ENCODE measurements at places on chromosomes 3 and 15. TPM values are rescaled to one million over a fixed set of nuclear protein-coding genes. Genes with fewer than 3 reads are reported as not detected.

PLA2G4D gene
- polyA plus RNA-seq = 0.29 TPM

GOLGA6L4 gene
- 4.1 TPM for polyA plus RNA-seq

CCDC39 gene
- 2.7 TPM for polyA plus RNA-seq

RAD51 gene
- polyA plus RNA-seq = 8.0 TPM

CCDC54 gene
- 4.4 TPM for polyA plus RNA-seq

PLIN1 gene
- polyA plus RNA-seq = not detected

FETUB gene
- 0.11 TPM for polyA plus RNA-seq

BSN gene
- polyA plus RNA-seq = 1.5 TPM

PML gene
- not detected for polyA plus RNA-seq

GRCh38 chr3:56962206-56962605, 98.3 kb upstream of the SPATA12 start:
- DNase-seq = no peak

GRCh38 chr3:151135541-151136337, 50.3 kb downstream of the MED12L start:
- DNase-seq = no peak

- DNase-seq = no peak
Observed at GRCh38 chr3:104132566-104133403, 1233.9 kb upstream of the ALCAM start.

GRCh38 chr15:28981351-28981720, 95.6 kb downstream of the APBA2 start:
- DNase-seq = no peak

DNA sequence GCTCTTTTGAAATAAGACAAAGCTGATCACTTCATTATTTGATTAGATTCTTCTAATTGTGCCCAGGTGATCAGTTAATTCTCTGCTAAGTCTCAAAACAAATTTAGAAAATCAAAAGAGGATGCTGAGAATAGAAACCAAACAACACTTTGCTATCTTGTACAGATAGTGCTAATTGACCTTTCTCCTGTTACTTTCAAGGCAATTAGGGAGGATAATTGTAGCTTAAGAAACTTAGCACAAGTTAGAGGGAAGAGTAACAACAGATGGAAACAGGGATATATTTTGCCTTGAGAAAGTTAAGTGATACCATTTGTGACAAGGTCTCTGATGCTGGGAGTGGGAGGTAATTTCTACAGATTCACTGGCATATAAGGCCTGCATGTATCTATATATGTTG, 344.8 kb upstream of the GRM7 start:
- DNase-seq = no peak

GRCh38 chr15:85394554-85395333, 14.3 kb downstream of the AKAP13 start:
- no peak for DNase-seq

DNA sequence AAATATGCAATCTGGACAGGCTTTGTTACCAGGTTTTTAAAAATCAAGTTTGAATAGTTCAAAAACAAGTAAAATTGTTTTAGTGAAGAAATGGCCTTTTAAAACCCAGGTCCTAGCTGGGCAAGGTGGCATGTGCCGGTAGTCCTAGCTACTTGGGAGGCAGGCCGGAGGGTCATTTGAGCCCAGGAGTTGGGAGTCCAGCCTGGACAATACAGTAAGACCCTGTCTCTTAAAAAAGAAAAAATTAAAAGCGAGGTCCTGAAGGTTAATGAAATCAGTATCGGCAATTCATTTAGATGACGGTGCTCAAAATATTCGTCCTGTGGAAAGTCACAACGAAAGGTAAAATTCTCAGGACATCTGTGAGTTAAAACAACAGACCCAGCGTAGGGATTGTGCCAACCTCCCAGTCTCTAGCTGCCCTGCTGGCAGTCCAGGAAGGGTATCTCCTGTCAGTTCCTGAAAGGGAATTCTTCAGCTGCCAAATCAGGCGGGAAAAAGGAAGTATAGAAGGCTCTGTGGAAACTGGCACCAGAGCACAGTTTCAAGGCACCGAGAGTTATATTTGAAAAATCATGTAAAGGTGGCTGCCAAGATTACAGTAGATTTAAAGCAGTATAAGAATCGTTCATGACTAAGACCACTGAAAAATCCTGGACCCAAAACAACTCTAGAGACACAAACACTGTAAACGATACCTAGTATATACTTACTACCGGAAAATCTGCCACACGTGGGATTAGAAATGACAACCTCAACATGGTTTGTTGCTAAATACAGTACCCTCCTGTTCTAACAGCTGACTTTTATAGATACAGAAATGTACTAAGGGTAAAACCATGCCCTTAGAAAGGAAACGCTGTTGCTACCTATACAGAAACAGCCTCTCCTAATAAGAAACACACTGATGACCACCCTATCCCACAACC, 1.2 kb upstream of the ABHD17C start:
- peak; percentile 31 for DNase-seq

GRCh38 chr3:54874816-54875556, 52.9 kb downstream of the LRTM1 start:
- DNase-seq = no peak

- DNase-seq = no peak
Observed at GRCh38 chr3:134353831-134354611, 20.2 kb downstream of the AMOTL2 start.

DNA sequence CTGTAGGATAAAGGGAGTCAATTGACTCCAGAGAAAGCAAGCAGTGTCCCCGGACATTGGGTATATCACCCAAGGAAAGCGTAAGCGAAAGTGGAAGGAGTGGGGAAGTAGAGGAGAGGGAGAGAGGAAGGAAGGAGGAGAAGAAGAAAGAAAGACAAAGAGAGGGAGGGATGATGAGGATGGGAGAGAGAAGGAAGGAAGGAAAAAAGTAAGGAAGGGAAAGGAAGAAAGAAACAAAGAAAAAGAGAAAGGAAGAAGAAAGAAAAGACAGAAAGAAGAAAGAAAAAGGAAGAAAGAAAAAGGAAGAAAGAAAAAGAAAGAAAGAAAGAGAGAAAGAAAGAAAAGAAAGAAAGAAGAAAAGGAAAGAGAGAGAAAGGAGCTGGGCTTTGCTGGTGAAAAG, 839 bp downstream of the DNASE1L3 start:
- DNase-seq = no peak
